ENCODE measurements at places on chromosomes 16 and 17. TPM values are rescaled to one million over a fixed set of nuclear protein-coding genes. Genes with fewer than 3 reads are reported as not detected.

Gene CSH1
- total RNA-seq, result not detected

Gene NOD2
- not detected for total RNA-seq

Gene TEKT5
- total RNA-seq, result 1.6 TPM

Gene DCXR
- total RNA-seq, result 103 TPM

Gene NPB
- total RNA-seq, result not detected

Gene RAD51C
- total RNA-seq, result 38.1 TPM

Gene KRTAP2-3
- total RNA-seq, result not detected

Gene DHRS7C
- not detected for total RNA-seq

Gene CA5A
- not detected for total RNA-seq

Gene CDRT4
- total RNA-seq, result 11.7 TPM

Gene ABAT
- total RNA-seq, result 8.2 TPM

Gene ABCC6
- not detected for total RNA-seq

Gene CCDC102A
- 25.7 TPM for total RNA-seq

Gene FBXW10
- total RNA-seq, result not detected

Gene PRR15L
- total RNA-seq, result 0.97 TPM

Gene PRSS8
- not detected for total RNA-seq

Gene IGSF6
- total RNA-seq, result 0.56 TPM

Gene CYBA
- total RNA-seq, result 395 TPM

Gene CDC42EP4
- total RNA-seq, result not detected
